Placental pericyte (primary cell): ENCODE measurements at places on chromosomes 1 and 21. TPM values are rescaled to one million over a fixed set of nuclear protein-coding genes. Genes with fewer than 3 reads are reported as not detected.

The UBE2Q1 gene
- total RNA-seq: 25.6 and 28.2 TPM in 2 replicates

The FCGR3B gene
- total RNA-seq: not detected in 2 replicates

The PLA2G2D gene
- not detected in 2 replicates for total RNA-seq

The NBPF10 gene
- 0.86 and 3.5 TPM in 2 replicates for total RNA-seq

The CD1C gene
- not detected in 2 replicates for total RNA-seq

The LPAR3 gene
- total RNA-seq: 2.6 and 16.0 TPM in 2 replicates

The RPTN gene
- total RNA-seq: not detected in 2 replicates

The EFNA3 gene
- 0.43 and 0.66 TPM in 2 replicates for total RNA-seq

The RBBP4 gene
- total RNA-seq: 126 and 163 TPM in 2 replicates

The OBSCN gene
- 6.2 and 14.7 TPM in 2 replicates for total RNA-seq

The IARS2 gene
- 62.4 and 76.9 TPM in 2 replicates for total RNA-seq

The FAM151A gene
- not detected in 2 replicates for total RNA-seq

The NPL gene
- 0.43 and 1.8 TPM in 2 replicates for total RNA-seq

The RUNX3 gene
- total RNA-seq: not detected in 2 replicates

The OLFML3 gene
- 77.6 and 238 TPM in 2 replicates for total RNA-seq

The PROX1 gene
- total RNA-seq: under 0.01 and 0.14 TPM in 2 replicates

The RGSL1 gene
- not detected in 2 replicates for total RNA-seq

The ZNF648 gene
- total RNA-seq: under 0.01 TPM in 1 of 2 replicates, not detected in the other

The NR1I3 gene
- not detected in 2 replicates for total RNA-seq

The LGR6 gene
- total RNA-seq: under 0.01 TPM in 1 of 2 replicates, not detected in the other

The GBP7 gene
- not detected in 2 replicates for total RNA-seq

The RAD54L gene
- 0.22 and 9.3 TPM in 2 replicates for total RNA-seq
